ENCODE measurements at places on chromosomes 3 and 15.

GRCh38 chr3:172098698-172099494 is 59.5 kb downstream of the FNDC3B start:
- DNase-seq, result no peak

GRCh38 chr15:85276921-85277320 is 103.5 kb upstream of the AKAP13 start:
- no peak for DNase-seq

DNA sequence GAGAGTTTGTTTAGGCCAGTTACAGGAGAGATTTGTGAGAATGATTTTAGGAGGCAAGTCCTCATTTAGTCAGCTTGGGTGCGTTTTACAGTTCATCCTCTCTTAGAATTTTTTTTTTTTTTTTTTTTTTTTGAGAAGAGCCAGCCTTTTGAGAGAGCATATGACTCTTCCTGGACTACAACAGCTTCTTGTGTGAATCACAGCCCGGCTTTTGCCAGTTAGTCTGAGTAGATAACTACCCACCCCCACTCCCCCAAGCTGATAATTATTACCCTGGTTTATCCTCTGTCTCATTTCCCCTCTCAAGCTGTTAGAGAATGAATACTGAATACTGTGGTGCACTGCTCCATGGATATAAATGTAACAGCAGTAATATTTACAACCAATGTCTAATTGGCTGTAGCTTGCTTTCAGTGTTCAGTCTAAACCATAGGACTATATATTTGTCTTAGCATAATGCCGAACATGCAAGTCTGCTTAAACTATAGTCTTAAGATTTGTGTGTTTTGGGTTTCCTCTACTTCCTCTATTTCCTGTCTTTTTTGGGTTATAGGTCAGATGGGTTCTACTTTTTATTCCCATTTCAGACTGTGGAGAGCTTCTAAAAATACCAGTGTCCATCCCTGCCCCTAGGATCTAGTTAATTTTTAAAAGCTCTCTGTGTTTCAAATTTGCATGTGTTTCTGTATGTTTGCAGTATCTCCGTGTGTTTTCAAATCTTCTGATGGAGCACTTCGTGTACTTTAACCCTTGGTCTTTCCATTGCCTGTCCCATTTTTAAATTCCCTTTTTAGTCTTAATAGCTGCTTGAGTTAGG is 8.0 kb downstream of the CHD2 start:
- no peak for DNase-seq

GRCh38 chr15:43241100-43241499 is 20.3 kb upstream of the EPB42 start:
- no peak for DNase-seq

DNA sequence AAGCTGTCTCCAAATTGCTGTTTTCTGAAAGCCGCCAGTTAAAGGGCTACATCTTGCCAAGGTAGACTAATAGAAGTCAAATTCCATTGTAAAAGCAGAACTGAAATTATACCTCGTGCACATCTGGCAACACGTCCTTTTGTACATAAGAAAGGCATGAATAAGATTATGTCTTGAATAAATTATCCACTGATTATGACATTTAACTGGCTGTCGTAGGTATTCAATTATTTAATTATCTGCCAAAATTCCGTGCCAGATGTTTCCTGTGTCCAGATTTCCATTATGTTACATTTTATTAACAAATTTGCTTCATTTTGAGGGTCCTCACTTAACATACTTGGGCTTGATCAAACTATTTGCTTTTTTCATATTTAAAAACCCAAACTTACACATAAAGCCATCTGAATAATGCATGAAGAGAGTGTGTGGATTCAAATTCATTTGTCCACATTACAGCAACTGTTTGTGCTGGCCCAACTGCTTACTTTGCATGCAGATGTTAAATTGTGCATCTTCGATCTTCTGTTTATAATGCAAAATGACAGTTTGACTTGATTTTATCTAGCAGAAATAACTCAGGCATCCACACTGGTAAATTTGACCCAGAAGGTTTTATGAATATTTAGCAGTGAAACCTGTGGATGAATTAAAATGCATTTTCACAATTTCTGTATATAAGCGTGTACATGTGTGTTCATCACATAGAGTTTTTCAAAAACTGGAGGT is 701.5 kb downstream of the ZNF385D start:
- DNase-seq, result no peak

GRCh38 chr3:177195242-177195991 is 1.9 kb downstream of the TBL1XR1 start:
- DNase-seq, result no peak
